ENCODE measurements at places on chromosomes 2 and 18.
A peak's percentile ranks its signal among the peaks of the same experiment; 100 is the strongest.

DNA sequence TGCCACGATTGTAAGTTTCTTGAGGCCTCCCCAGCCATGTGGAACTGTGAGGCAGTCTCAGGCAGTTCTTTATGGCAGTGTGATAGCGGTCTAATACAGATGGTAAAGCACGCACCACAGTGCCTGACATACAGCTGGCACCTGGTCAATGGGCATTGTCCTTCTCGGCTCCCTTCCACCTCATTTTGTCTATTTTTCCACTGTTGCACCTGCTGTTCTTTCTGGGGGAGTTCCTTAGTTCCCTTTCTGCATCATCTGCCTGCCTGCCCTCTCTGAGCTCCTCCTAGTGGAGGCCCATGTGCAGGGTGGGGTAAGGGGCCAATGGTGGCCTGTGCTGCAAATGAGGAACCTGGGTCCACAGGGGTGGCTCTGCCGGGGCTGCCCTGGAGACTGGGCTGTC lies 157.6 kb downstream of the LPIN1 start:
- peak; percentile 32 for DNase-seq

GRCh38 chr18:6934859-6935258 lies 182.7 kb downstream of the LAMA1 start:
- DNase-seq = no peak

- no peak for DNase-seq
These were observed 31.5 kb downstream of the RTP5 start for GRCh38 chr2:241901018-241901380.

- DNase-seq = no peak
These were observed 124.7 kb downstream of the MEIS1 start for GRCh38 chr2:66559672-66560071.

DNA sequence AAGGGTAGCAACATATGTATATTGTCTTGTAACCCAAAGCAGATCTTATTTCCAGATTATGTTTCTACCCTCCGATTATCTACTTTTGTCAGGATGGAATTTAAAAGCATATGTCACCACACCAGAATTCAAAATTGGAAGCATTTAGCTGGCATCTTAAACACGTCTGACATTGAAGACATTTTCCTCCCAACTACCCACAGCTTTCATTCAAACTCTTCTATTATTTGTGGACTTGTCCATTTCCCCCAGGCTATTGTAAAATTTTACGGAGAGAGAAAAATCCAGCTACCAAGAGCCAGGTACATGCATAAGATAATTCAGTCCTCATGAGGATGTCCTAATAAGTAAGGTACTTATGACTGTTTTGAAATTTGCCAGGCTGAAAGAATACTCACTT lies 659.3 kb downstream of the LRRTM4 start:
- no peak for DNase-seq

GRCh38 chr2:28628987-28629386 lies 122.6 kb upstream of the PPP1CB start:
- DNase-seq = no peak

- DNase-seq = no peak
These were observed 73.0 kb upstream of the COPS8 start for GRCh38 chr2:237012577-237013267.

DNA sequence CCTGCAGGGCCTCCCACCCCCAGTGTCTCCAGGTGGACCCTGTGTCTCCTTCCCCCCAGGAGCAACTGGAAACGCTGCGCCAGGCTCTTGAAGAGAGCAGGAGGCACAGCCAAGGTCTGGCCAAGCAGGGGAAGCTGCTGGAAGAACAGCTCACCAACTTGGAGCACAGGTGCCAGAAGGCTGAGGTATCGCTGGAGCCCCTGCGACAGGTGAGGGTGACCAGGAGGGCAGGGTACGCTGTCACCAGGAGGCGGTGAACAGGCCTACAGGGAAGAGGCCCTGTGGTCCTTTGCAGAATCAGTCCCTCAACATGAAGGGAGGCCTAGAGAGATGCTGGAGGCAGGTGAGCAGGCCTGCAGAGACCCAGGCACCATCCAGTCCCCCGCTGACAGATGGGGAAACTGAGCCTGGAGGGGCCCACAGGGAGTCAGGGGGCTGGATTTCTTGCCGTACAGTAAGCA lies 15.6 kb upstream of the SNED1 start:
- DNase-seq = no peak

GRCh38 chr2:71071681-71072398 lies 3.4 kb downstream of the NAGK start:
- DNase-seq = peak; percentile 55

DNA sequence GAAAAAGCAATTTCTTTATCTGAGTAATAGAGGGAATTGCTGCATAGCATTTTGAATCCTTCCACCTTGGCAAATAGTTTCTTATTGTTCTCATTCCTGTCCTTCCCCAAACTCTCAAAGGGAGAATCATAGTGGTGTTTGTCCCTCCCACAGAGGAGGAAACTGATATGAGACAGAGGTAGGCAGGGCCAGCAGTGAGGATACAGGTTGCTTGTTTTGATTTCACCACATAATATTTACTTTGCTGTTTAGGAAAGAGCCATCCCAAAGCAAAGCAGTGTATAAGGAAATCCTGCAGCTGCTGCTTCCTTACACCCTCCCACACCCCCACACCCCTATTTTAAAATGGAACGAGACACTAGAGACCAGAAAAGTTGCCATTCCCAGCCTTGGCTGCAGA lies 195.3 kb downstream of the SETBP1 start:
- DNase-seq = no peak
